ENCODE measurements at places on chromosomes 2 and 18.

DNA sequence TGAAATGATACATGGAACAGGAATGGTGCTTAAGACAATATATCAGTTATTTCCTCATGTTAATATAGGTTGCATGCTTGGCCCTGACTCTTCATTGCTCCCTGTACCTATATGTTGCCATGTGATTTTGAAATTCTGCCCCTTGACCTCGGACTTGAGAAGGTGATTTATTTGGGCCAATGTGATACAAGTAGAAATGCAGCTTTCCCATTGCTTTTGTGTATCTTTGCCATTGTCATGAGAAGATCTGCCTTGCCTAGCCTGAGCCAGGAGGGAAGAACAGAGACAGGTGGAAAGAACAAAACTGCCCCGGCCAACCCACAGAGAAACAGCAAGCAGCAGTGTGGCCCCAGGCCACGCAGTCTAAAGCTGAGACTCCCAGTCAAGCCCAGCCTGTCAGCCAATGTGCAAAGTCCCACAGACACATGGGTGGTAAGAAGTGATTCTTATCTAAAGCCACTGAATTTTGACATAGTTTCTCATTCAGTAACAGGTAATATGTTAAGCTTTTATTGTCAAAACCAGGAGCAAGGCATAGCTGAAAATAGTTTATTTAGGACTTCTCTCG is 245.7 kb upstream of the RND3 start:
- DNase-seq, result no peak

- no peak for DNase-seq
These were observed 144.9 kb upstream of the ID2 start for GRCh38 chr2:8536686-8537561.

GRCh38 chr18:35770376-35771014 is 189.0 kb downstream of the GALNT1 start:
- no peak for DNase-seq

DNA sequence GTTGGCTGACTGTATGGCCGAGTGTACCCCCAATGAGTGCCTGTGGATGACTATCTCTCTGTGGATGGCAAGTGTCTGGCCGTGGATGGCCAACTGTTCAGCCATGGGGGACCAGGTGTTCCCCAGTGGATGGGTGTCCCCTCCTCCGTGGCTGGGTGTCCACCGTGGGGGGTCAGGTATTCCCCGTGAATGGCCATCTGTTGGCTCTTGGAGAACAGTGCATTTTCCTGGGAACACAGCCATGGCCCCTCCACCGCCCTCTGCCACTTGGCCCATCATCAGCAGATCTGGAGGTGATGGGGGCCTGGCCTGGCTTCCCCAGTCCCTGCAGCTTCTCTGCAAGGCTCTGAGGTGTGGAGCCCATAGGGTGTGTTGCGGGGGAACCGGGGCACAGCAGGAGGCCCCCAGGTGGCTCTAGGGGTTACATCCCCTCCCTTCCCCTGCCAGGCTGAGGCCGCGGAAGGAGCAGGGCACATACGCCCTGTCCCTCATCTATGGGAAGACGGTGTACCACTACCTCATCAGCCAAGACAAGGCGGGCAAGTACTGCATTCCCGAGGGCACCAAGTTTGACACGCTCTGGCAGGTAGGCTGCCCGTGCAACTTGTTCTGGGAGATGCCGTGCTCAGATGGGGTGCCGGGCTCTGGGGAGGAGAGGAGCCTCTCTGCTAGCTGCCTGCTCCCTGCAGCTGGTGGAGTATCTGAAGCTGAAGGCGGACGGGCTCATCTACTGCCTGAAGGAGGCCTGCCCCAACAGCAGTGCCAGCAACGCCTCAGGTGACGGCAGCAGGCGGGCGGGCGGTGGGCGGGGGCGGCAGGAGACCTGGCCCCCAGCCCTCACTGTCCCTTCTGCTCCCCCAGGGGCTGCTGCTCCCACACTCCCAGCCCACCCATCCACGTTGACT is 19.3 kb downstream of the ZAP70 start:
- no peak for DNase-seq

DNA sequence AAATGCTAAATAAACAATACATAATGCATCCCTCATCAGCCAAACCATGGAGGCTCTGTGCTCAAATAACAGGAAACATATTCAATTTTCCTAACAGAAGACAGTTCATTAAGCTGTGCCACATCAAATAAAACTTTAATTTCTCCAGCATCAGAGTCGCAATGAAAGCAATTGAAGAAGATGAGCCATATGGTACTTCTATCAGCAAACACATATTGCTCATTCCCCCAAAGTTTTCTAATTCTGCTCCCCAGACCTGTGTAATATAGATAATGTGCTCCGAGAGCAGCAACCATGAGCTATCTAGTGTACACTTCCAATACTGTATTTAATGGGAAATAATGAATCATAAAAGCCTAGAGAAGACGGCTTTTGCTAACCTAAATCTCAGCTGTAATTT is 263.2 kb downstream of the MEIS1 start:
- DNase-seq, result no peak

DNA sequence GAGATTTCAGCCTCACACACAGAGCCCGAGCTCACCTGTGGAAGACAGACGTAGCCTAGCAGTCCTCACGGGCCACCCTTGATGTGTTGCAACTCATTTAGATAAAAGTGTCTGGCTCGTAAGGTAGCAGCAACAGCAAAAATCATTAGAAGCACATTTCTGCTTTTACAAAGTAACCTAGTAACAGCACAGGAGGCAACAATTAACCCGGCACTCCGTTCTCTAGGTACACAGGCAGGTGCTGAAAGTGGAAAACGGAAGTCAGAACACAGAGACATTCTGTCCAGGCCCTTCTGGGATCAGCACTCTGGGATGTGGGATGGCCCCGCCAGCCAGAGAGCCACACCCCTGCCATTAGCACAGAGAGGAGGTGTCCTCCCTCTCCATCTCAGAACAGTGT is 99.3 kb downstream of the KLHL29 start:
- no peak for DNase-seq

DNA sequence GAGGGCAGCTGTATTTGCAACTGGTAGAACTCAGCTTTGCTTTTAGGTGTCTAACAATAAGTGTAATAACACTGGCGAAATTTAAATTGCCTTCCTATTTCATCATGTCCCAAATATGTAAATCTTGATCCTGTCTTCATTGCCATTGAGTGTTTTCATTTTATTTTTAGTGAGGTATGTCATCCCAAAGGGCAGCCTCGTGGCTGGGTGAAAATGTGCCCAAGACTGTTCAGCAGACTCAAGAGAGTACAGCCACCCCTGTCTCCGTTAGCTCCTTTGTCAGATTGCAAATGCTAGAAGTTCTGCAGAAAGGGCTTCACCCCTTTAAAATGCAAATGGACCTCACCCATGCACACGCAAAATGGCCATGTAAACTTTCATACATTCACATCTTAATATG is 278.8 kb downstream of the RND3 start:
- DNase-seq, result no peak

Measured in substantia nigra (tissue), 51 donors.